ENCODE measurements at places on chromosomes 7 and 10. TPM values are rescaled to one million over a fixed set of nuclear protein-coding genes. Genes with fewer than 3 reads are reported as not detected.

The NKX1-2 gene
- total RNA-seq: 3.4 TPM

The GOLGA7B gene
- 1.0 TPM for total RNA-seq

The FAM237B gene
- not detected for total RNA-seq

The MOGAT3 gene
- not detected for total RNA-seq
